ENCODE measurements at places on chromosomes 11 and 22.

DNA sequence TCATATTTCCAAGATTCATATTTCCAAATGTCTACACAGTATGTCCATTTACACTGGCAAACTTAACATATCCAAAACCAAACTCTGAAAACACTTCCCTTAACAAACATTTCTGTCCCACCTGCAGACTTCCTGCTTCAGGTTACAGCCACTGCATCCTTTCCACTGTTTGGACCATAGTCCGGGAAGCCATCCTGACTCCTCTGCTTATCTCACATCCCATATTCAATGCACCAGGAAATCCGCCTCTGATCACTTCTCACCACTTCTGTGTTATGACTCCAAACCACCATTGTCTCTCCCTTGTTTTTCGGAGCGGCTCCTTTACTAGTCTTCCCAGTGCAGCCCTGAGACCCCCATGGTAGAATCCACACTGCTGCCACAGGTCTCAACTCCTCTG lies 30.1 kb downstream of the HIRA start:
- no peak for DNase-seq

DNA sequence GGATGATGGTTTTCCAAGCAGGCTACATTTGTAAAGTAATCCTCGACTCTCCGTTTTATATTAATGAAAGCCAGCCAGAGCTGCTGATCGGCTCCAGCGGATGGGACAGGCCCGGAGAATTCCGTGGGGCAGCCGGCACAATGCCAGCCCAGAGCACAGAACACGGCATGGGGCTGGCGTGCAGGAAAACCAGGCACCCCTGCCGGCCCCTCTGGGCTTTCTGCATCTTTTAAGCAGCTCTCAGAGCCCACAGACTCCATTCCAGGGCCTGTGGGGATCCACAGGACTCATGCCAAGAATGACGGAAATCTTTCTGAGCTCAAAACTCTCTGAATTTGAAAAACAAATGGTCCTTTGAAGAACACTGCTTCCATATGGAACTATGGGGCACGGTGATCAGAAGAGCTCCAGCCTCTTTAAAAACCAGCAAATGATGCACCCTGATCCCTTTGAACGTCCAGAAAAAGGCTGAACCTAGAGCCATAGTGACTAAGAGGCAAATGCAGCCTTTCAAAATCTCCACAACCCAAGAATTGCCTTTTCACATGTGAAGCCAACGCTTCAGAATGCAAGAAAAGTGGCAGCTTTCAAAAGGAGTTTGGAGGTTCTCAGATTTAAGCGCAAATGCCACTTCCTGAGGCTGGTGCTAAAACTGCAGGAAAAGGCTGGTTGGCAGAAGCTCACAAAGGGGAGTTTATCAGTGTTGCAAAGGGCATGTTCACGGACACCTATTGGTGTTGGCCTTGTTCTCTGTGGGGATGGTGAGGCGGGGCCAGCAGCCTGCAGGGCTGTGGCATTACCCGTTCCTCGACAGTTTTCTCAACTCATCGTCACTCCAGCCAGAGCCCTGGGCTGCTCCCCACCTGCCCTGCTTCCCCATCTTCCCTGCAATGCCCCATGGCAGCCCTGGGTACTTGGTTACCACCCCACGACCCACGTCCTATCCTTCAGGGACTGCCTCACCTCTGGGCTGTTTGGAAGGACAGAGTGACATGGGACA lies 212.5 kb downstream of the CTTN start:
- DNase-seq = no peak

GRCh38 chr11:33830903-33831648 lies 56.8 kb upstream of the FBXO3 start:
- DNase-seq = no peak

- DNase-seq = no peak
These were observed 116.2 kb downstream of the KCNQ1OT1 start for GRCh38 chr11:2583605-2583958.

DNA sequence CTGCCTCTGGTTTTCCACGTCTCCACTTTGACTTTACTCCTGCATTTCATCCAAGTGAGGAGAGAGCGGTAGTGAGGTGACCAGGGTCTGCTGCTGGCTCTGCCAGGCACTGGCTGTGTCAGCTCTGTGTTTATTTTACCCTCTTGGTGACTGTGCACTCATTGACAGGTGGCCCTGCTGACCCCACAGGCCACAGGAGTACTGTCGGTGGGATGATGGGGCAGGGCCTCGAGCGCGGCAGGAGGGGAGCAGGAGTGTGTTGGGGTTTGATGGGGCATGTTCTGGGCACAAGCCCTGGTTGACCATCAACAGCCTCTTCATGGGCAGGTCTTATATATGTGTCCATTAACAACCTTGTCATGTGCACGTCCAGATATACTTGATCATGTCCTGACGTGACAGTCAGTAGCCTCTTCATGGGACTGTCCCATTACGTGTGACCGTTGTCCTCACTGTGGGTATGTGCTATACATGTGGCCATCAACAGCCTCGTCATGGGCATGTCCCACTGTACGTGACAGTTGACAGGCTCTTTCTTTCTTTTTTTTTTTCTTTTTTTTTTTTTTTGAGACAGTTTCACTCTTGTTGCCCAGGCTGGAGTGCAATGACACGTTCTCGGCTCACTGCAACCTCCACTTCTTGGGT lies 31.4 kb upstream of the ACR start:
- DNase-seq = no peak

- DNase-seq = no peak
These were observed 22.5 kb downstream of the TP53I11 start for GRCh38 chr11:44928144-44928543.

- no peak for DNase-seq
These were observed 43.6 kb upstream of the POU2AF1 start for GRCh38 chr11:111422494-111423249.

GRCh38 chr11:65776196-65776595 lies 4.6 kb downstream of the AP5B1 start:
- no peak for DNase-seq

Data from HFFc6 (cell line).